Esophagus muscularis mucosa (tissue), 4 donors: ENCODE measurements at places on chromosomes 1 and 21. TPM values are rescaled to one million over a fixed set of nuclear protein-coding genes. Genes with fewer than 3 reads are reported as not detected.
A peak's percentile ranks its signal among the peaks of the same experiment; 100 is the strongest.

GRCh38 chr1:3174487-3175247, 105.7 kb downstream of the PRDM16 start:
- H3K36me3 ChIP-seq: no peaks in the 10 kb centered on the region
- H3K4me1 ChIP-seq: peaks cover 57% of the 10 kb centered on the region
- no peaks in the 10 kb centered on the region for H3K27me3 ChIP-seq
- peak; percentile 94 for DNase-seq
- H3K4me3 ChIP-seq: no peak overlapping the region

DNA sequence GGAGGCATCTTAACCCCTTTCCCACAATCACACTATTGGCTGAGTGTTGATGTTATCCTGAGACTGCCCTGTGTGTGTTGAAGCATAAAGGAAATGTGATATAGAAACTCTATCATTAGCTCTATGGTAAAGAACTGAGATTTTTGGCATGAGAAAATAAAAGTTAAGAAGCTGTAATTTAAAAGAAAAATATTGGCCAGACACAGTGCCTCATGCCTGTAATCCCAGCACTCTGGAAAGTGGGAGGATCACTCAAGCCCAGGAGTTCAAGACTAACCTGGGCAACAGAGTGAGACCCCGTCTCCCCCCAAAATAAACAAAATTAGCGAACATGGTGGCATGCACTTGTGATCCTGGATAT, 14.2 kb upstream of the RIPK4 start:
- H3K27ac ChIP-seq: no peak overlapping the region
- no peak for DNase-seq
- H3K27me3 ChIP-seq: no peaks in the 10 kb centered on the region
- no peaks in the 10 kb centered on the region for H3K36me3 ChIP-seq
- no peak overlapping the region for H3K4me3 ChIP-seq
- peaks cover 8% of the 10 kb centered on the region for H3K4me1 ChIP-seq

GRCh38 chr1:200919386-200919785, 24.7 kb downstream of the INAVA start:
- no peaks in the 10 kb centered on the region for H3K4me1 ChIP-seq
- no peak overlapping the region for H3K4me3 ChIP-seq
- peaks cover 8% of the 10 kb centered on the region for H3K27me3 ChIP-seq
- H3K27ac ChIP-seq: no peak overlapping the region
- DNase-seq: no peak

Gene TMEM82
- not detected for total RNA-seq

Gene C8B
- not detected for total RNA-seq
